ENCODE measurements at places on chromosomes 6 and 20.

GRCh38 chr6:66948106-66948505 is 1241.1 kb upstream of the EYS start:
- DNase-seq = no peak

DNA sequence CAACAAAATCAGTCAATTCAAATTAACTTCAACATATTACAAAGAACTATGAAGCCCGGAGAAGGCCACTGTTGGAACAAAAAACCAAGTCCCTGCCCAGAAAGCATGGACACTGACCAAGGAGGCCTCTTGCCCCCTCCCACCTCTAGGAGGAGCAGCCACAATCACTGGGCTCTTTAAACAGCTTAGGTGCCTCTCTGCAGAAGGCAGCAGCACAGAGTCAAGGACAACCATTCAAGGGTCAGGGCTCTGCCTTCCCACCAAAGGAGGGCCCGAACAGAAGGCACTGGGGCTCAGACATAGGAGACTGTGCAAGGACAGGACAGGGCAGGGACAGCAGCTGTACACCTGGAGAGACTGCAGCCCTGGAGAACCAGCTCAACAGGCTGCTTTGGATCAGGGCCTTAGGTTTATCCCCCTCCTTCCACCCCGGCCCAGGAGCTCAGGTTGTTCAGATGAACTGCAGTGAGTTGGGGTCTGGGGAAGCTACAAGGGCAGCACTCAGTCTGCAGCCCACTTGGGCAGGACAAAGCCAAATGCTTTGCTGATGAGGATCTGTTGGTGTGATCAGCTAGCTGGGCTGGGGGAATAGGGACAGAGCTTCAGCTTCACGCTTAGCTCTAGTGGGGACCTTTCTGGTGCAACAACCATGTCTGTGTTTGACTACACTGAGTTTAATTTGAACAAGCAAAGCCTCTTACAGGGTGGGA is 17.8 kb downstream of the TOMM34 start:
- no peak for DNase-seq

DNA sequence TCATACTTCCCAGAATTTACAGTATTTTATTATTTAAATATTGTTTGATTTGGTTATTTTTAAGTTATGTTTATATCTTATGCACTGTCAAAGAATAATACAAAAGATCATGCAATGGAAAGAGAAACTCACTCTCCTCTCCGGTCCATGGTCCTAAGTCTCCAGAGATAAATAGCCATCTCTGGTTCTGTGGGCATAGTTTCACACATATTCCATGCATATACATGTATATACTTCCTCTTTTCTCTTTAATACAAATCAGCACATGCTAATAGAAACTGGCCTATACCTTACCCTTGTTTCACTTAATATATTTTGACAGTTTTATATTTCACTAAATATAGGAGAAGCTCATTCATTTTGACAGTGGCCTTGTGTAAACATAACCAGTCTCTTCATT is 901.7 kb upstream of the CITED2 start:
- DNase-seq = no peak

DNA sequence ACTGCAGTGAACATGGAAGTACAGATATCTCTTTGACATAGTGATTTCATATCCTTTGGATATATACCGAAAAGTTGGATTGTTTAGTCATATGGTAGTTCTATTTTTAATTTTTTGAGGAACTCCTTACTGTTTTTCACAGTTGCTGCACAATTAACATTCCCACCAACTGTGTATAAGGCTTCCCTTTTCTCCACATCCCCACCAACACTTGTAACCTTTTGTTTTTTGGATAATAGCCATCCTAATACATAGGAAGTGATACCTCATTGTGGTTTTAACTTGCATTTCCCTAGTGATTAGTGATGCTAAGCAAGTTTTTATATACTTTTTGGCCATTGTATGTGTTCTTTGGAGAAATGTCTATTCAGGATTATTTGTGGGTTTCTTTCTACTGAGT is 45.1 kb upstream of the TENT5A start:
- DNase-seq = no peak

GRCh38 chr20:23335521-23335920 is 15.1 kb upstream of the NXT1 start:
- no peak for DNase-seq

DNA sequence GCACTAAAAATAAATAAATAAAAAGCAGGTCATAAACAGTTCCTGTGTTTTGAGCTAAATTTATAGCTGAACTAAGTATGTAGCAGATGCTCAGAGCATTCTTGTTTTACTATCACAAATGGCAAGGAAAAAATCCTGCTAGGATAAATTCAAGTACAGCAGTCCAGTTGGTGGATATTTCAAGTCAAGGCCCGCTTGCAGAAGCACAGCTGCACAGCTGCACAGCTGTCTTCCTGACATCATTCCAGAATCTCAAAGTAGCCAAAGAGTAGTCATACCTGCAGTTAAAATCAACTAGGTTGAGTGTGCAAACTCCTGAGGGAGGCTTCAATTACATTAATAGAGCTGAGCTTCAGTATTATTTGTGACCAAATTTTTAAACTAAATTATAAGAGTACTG is 297.7 kb upstream of the MANEA start:
- DNase-seq = no peak

DNA sequence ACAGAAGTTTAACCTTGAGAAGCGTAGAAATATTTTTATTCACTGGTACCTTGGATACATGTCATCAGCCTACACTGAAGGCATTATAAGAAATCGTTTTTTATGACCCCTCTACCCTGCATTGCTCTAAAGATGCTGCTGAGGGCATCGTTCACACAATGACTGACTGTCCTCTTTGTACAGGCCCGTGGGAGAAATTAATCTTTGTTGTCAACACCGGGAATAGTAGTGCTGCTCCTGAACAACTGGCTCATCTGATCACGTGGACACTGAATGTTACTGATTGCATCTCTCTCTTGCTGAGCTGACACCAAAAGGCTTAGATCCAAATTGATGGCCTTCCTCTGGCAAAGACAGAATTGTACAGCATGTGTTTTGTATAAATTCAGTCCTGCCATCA is 157.1 kb upstream of the SMLR1 start:
- DNase-seq = no peak

GRCh38 chr20:53074811-53075314 is 102.7 kb downstream of the TSHZ2 start:
- no peak for DNase-seq

- DNase-seq = no peak
These were observed 95.5 kb downstream of the CEBPB start for GRCh38 chr20:50286174-50286511.

- DNase-seq = no peak
These were observed 787 bp upstream of the TNFRSF6B start for GRCh38 chr20:63695424-63696305.

DNA sequence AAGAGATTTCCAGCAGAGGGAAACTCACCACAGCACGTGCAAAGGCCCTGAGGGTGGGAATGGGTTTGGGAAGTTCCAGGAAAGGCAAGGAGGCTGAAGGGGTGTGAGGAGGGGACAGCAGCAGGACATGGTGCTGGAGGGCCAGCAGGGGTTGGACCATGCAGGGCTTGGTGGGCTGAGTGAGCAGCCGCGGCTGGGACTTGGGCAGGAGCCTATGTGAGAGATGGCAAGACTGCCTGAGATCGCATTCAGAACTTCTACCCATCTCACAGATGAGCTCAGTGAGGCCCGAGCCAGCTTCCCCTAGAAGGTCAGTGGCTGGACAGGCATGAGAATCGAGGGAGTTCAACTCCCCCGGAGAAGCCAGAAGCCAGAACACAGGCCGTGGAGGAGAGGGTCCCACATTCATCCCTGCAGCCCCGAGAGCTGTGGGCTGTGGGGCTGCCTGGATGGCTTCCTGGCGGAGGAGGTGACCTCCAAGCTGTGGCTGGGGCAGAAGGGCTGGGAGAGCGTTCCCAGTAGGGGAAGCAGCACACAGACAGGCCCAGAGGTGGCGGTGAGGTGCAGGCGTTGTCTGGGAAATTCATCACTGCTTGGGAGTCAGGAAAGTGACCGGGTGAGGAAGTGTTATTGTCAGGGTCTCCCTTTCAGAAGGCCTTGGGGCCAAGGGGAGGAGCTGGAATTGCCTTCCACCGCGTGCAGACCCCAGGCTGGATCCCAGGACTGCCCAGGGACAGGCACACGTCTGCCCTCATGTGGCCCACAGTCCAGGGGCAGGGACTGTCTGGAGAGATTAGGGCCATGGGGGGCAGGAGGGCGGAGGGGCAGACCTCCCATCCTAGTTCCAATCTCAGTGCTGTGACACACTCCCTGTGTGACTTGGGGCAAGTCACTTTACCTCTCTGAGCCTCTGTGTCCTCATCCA is 103.8 kb downstream of the CEBPB start:
- no peak for DNase-seq

GRCh38 chr6:23503173-23503572 is 622.8 kb upstream of the NRSN1 start:
- DNase-seq = no peak

- DNase-seq = no peak
These were observed 79.0 kb downstream of the NFATC2 start for GRCh38 chr20:51463560-51463959.

DNA sequence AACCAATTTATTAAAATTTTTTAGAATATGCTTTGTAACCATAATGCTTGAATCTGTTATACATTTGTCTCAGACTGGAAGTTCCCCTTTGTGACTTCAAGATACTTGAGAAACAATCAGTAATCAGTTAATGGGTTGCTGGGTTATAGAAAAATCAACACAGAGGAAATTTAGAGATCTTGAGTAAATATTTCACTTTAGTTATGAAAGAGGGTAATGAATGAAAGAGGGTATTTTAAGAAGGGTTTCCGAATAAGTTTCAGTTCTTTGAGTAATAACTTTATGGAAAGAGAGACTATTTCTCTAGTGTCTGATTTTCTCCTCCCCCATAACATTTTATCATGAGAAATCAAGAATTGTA is 21.4 kb downstream of the ZFAND3 start:
- no peak for DNase-seq

DNA sequence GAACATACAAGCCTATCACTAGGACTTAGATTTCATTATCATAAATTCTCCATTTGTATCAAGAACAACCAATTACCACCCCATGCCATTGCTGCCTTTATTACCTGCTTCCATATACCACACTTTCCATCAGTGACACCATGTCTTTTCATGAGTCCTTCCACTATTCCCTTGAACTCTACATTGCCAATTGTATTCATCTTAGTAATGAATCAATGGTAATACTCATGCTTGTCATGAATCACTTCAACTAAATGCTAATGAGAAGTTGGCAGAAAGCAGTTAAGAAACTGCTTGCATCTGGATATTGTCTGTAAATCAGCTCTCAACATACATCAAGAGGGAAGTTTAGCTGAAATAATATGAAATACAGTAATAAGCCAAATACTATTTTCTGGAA is 61.2 kb upstream of the RNF217 start:
- DNase-seq = no peak

All from activated CD8-positive, alpha-beta memory T cell treated with anti-CD3 and anti-CD28 coated beads for 1 hour (primary cell).